ENCODE measurements at places on chromosomes 4 and X.

DNA sequence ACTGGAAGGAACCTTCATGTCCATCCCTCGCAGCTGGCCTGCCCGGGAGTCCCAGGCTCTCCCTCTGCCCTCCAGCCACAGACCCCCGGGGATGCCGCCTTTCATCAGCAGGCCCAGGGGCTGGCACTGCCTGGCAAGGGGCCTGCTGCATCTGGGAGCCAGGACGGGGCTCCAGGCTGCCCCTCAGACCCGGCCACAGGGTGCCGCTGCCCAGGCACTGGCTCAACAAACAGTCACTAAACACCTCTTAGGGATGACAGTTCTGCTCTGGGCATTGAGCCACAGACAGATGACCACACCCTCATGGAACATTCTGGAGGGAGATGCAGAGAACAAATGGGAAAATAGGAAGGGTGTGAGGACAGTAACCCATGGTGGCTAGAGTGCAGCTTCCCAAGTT is 109.3 kb downstream of the HMX1 start:
- peak; percentile 53 for DNase-seq

DNA sequence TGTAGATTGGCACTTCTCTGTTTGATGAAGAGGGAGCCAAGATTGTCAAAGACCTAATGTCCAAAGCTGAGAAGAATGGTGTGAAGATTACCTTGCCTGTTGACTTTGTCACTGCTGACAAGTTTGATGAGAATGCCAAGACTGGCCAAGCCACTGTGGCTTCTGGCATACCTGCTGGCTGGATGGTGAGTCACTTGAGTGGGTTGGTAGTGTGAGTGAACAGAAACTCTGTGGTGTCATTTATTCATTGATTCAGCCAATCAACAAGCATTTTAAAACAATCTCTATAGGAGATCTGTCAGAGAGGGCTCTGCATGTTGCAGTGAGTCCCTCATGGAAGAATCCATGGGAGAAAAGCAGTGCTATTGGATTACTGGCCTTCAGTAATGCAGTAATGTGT is 16.3 kb downstream of the TAF9B start:
- DNase-seq, result no peak

- no peak for DNase-seq
These were observed 71.1 kb downstream of the DCLK2 start for GRCh38 chr4:150149381-150149780.

DNA sequence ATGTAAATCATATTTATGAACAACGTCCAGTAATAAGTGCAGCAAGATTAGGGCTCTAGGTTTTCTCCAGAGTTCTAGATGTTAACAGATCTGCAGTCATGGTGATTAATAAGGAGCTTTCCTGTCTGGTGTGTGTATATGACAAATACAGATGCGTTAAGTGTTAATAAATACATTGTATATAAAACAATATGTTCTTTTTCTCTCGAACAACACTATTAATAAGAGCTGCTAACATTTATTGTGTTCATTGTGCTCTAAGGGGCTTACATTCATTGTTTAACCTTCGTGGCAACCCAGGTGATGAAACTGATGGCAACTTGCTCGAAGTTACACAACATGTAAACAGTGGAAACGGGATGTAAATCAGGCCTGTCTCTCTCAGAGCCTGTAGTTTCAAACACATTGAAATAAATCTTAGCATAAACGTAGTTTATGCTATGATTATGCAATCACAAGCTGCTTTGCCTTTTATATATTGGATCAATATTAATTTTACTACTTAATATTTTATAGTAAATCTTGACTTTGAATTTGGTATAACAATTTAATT is 547 bp upstream of the CLGN start:
- DNase-seq, result no peak

GRCh38 chr4:2848449-2848848 is 4.8 kb downstream of the ADD1 start:
- no peak for DNase-seq

DNA sequence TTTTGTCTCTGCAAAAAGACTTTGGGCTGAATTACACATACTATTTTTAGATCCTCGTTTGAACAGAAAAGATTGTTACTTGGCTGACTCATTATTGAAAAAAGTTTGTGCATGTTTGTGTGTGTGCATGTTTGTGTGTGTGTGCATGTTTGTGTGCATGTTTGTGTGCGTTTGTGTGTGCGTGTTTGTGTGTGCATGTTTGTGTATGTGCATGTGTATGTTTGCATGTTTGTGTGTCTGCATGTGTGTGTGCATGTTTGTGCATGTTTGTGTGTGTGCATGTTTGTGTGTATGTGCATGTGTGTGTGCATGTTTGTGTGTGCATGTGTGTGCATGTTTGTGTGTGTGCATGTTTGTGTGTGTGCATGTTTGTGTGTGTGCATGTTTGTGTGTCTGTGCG is 201.1 kb upstream of the FAT1 start:
- DNase-seq, result no peak

GRCh38 chr4:156336511-156336910 is 382.8 kb upstream of the CTSO start:
- DNase-seq, result no peak

DNA sequence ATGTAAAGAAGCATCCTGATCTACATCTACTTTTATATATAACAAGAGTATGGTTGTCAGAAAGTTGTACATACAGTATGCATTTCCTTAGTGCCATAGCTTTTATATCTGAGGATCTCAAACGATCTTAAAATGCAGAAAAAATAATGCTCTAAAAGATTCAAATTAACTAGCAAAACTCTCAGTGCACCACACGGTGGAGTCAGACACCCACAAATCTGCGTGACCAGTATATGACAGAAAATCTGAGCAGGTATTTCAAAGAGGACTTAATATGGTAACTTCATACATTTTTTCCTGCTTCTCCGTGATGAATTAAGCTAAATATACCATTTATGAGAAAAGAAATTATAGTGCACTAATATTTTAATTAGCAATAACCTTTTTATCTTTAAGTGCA is 803.0 kb downstream of the DMD start:
- no peak for DNase-seq

DNA sequence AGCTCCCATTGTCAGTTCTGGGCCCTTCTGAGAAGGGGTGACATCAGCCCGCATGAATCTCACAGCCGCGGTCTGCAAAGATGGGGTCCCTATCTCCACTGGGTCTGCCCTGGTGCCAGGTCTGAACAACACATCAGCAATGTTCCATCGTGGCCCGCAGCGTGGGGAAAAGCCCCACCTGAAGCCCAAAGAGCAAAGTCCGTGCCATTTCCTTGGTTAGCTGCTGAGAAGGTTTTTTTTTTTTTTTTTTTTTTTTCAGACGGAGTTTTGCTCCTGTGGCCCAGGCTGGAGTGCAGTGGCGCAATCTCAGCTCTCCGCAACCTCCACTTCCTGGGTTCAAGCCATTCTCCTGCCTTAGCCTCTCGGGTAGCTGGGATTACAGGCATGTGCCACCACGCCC is 79.4 kb downstream of the DCTD start:
- no peak for DNase-seq

DNA sequence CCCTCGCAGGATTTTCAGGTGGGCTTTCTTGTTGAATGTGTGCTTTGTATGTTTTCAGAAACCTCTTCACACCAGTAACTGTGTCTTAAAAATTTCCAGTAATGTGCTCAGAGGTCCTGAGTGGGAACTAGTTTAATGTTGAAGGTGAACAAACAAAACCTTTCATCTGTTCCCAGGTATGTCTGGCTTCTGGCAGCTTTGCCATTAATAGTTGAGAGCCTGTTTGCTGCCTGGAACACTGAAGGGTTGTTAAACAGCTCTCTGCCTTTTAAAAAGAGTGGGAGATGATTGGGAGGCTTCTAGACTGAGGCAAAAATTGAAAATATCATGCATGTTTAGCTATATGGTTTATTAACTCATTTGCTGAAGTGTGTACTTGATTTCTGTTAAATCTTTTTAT is 161.2 kb upstream of the AGTR2 start:
- DNase-seq, result peak; percentile 62

GRCh38 chr4:113563691-113564378 is 197.7 kb downstream of the CAMK2D start:
- DNase-seq, result no peak

DNA sequence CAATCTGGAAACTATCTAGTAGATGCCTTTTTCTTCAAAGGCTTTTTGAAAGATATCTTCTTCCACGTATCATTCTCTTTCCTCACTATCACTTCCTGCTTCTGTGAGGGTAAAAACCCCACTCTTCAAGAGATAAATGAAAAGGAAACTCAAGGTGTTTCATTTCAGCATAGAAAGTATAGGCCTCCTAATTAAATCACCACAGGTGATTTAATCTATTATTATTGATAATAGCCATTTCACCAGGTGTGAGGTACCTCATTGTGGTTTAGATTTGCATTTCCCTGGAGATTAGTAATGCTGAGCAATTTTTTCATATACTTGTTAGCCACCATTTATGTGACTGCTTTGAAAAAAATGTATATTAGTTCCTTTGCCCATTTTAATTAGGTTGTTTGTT is 92.0 kb upstream of the EMCN start:
- DNase-seq, result no peak

DNA sequence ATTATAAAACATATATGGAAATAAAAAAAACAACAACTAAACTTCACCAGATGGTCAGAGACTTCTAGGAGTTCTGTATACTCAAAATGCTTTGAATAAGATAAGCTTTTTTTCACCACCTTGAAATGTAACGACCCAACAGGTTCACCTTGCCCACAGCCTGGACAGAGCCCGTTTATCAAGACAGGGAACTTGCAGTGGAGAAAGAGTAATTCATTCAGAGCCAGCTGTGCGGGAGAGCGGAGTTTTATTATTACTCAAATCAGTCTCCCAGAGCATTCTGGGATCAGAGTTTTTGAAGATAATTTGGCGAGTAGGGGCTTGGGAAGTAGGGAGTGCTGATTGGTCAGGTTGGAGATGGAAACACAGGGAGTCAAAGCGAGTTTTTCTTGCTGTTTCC is 38.5 kb downstream of the AGA start:
- no peak for DNase-seq

GRCh38 chr4:140344621-140345020 is 28.8 kb upstream of the SCOC start:
- DNase-seq, result no peak

- DNase-seq, result no peak
These were observed 268.3 kb downstream of the TMA16 start for GRCh38 chr4:163762741-163763140.

- no peak for DNase-seq
These were observed 12.6 kb upstream of the CCNQ start for GRCh38 chrX:153611298-153612095.

- no peak for DNase-seq
These were observed 30.1 kb downstream of the MYOZ2 start for GRCh38 chr4:119165767-119166166.

- DNase-seq, result peak; percentile 97
These were observed 1.9 kb downstream of the KLHL15 start for GRCh38 chrX:24024819-24025740.

Data from islet precursor cell (in vitro differentiated cells).